ENCODE measurements at places on chromosomes 2 and 18. TPM values are rescaled to one million over a fixed set of nuclear protein-coding genes. Genes with fewer than 3 reads are reported as not detected.

The DNAJC5G gene
- total RNA-seq = not detected

The CNDP1 gene
- total RNA-seq = not detected

The HEATR5B gene
- 27.9 TPM for total RNA-seq

The CNGA3 gene
- not detected for total RNA-seq

The CHRNG gene
- not detected for total RNA-seq

The IL1A gene
- 2.9 TPM for total RNA-seq

The M1AP gene
- not detected for total RNA-seq

The ALKAL2 gene
- total RNA-seq = not detected

The CPLX4 gene
- total RNA-seq = not detected

The GAREM1 gene
- 0.32 TPM for total RNA-seq

The SP5 gene
- not detected for total RNA-seq

The VWC2L gene
- not detected for total RNA-seq

The ZBTB7C gene
- not detected for total RNA-seq

The MGAT4A gene
- 84.5 TPM for total RNA-seq

The DSG4 gene
- not detected for total RNA-seq

The EVX2 gene
- not detected for total RNA-seq

The SPATA3 gene
- not detected for total RNA-seq

The CHRND gene
- not detected for total RNA-seq

The VWA3B gene
- total RNA-seq = not detected

The SNTG2 gene
- total RNA-seq = not detected

The SEPTIN10 gene
- 93.5 TPM for total RNA-seq

The ZNF519 gene
- total RNA-seq = 2.9 TPM

The NT5C1B gene
- total RNA-seq = not detected

The DOK1 gene
- total RNA-seq = 21.6 TPM

The CD207 gene
- total RNA-seq = 0.30 TPM

The SLC5A7 gene
- total RNA-seq = not detected

The LCT gene
- total RNA-seq = not detected

The STPG4 gene
- total RNA-seq = not detected

The RESP18 gene
- not detected for total RNA-seq

The CRACDL gene
- total RNA-seq = 7.3 TPM

The BMP10 gene
- not detected for total RNA-seq

The LRP2 gene
- not detected for total RNA-seq

The SUPT7L gene
- total RNA-seq = 12.6 TPM

The HOXD8 gene
- total RNA-seq = 7.8 TPM

The IL1R2 gene
- total RNA-seq = 0.46 TPM

The CRYGD gene
- not detected for total RNA-seq

The TUBB6 gene
- 1,281 TPM for total RNA-seq

The PIAS2 gene
- total RNA-seq = 13.7 TPM

The TSN gene
- 61.1 TPM for total RNA-seq

The CAPG gene
- 39.7 TPM for total RNA-seq
